NCI-H748 treated with DMSO at 0.1 percent for 48 hours (cell line): ENCODE measurements at places on chromosomes 2 and 18.

- DNase-seq: no peak
Measured at GRCh38 chr2:160609346-160609745, 115.7 kb upstream of the RBMS1 start.

DNA sequence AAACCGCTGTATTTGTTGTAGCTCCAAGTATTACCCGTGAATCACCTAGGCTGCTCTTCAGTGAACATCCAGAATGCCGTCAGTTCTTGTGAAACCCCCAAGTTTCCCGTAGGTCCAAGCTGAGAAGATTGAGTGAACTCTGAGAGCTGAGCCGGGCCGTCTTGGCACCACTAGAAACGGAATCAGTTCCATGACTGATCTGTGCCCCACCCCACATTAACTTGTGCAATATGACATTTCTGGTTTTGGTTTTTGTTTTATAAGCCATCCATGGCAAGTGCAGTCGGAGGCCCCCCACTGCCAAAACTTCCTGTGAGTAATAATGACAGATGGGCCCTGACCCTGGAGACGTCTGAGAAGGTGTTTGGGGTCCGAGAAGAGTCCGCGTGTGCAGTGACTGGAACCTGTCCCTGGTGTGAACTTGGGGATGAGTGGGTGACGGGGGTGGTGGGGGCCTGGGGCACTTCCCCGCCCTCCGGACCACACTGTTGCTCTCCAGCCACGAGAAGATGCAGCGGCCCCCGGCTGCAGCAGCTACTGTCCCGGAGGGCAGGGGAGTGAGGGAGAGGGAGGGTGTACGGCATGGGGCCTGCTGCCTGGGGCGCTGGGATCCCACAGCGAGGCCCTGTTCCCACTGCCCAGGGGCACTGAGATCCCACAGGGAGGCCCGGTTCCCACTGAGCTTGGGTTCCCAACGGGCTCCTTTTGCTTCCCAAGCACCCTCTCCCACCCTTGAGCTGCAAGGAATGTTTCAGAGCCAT lies 26.5 kb downstream of the NFATC1 start:
- no peak for DNase-seq

DNA sequence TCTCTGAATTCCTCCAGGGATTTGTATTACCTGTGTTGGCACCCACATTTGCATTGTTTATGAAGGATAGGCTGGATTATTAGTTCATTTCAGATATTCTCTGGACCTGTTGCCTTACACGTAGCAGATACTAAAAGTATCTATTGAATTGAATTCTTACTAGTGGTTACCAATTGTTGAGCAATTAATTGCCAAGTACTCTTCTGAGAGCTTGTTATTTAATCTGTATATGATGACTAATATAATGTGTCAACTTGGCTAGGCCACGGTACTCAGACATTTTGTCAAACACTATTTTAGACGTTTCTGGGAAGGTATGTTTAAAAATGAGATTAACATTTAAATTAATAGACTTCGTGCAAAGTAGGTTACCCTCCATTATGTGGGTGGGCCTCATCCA lies 2.5 kb upstream of the SPP2 start:
- DNase-seq: no peak

DNA sequence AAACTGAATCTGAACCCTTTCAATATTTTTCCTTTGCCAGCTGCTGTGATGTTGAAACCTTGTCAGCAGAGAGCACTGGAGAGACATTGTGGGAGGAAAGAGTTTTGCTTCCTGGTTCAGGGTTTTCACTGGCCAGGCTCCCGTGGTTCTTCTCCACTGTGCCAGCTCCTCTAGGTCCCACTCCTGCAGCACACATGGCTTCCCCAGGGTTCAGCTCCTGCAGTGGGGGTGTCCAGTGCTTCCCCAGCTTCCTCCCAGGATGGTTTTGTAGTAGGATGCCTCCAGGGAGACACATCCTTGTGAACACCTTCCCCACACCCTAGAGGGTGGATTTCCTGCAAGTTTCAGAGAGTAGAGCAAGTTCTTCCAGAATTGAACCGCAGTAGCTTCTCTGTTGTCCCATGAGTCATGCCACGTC lies 24.0 kb upstream of the SULT1C3 start:
- DNase-seq: no peak
